Ureter (tissue), 1 donor: ENCODE measurements at places on chromosomes 7 and 10. TPM values are rescaled to one million over a fixed set of nuclear protein-coding genes. Genes with fewer than 3 reads are reported as not detected.

ENTPD1 gene
- total RNA-seq, result 74.1 TPM

JCAD gene
- 22.7 TPM for total RNA-seq

A1CF gene
- total RNA-seq, result not detected

CCDC126 gene
- 9.6 TPM for total RNA-seq

CPEB3 gene
- total RNA-seq, result 6.0 TPM

GLI3 gene
- 28.8 TPM for total RNA-seq

NPY gene
- total RNA-seq, result not detected

EBF3 gene
- 5.5 TPM for total RNA-seq

OPN1SW gene
- total RNA-seq, result not detected

- DNase-seq, result no peak
Measured at GRCh38 chr10:69813632-69814031, 11.9 kb downstream of the COL13A1 start.

DNA sequence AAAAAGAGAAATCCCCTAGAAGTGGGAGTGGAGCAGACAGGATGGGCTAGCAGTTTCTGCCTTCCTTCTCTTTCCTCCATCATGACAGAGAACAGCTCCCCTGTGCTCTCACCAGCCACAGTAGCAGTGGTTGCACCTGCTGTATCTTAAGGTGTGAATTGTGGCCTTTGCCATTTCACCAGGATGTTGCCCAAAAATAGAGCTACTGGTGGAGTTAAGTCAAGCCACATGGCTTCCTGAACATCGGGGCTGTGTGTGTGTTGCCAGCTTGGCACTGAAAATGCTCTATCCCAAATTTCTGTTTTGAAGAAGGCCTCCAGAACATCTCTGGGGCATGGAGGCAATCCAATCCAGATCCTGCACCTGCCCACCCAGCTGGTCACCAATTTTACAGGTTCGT lies 348.7 kb downstream of the EXOC4 start:
- DNase-seq, result no peak

DNA sequence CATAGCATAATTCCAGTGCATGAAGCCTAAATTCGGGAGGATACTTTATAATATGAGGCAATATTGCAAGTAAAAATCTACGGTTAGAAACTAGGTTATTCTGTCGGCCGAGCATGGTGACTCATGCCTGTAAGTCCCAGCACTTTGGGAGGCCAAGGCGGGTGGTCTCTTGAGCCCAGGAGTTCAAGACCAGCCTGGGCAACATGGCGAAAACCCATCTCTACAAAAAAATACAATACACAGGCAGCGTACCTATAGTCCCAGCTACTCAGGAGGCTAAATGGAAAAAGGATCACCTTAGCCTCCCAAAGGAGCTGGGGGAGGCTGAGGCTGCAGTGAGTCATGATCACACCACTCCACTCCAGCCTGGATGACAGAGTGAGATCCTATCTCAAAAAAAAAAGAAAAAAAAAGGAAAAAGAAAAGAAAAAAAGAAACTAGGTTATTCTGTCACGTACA lies 14.2 kb downstream of the SKAP2 start:
- DNase-seq, result no peak

GRCh38 chr7:129110258-129110981 lies 34.1 kb upstream of the TSPAN33 start:
- DNase-seq, result no peak

- DNase-seq, result no peak
Measured at GRCh38 chr7:8227261-8227660, 34.7 kb downstream of the ICA1 start.

- DNase-seq, result no peak
Measured at GRCh38 chr7:138663725-138664710, 37.1 kb downstream of the SVOPL start.

GRCh38 chr10:6232225-6232807 lies 29.6 kb downstream of the PFKFB3 start:
- no peak for DNase-seq

GRCh38 chr7:148277042-148277660 lies 313.4 kb upstream of the C7orf33 start:
- peak; percentile 22 for DNase-seq

GRCh38 chr10:71231206-71231605 lies 18.8 kb downstream of the UNC5B start:
- DNase-seq, result no peak
